ENCODE measurements at places on chromosomes 1 and 21. TPM values are rescaled to one million over a fixed set of nuclear protein-coding genes. Genes with fewer than 3 reads are reported as not detected.

Gene HSPA13
- total RNA-seq, result 16.7 TPM

Gene OR2T33
- not detected for total RNA-seq

Gene ETNK2
- total RNA-seq, result 5.2 TPM

Gene HCRTR1
- not detected for total RNA-seq

Gene LCE2B
- not detected for total RNA-seq

Gene AMY2A
- 0.09 TPM for total RNA-seq

Gene ANGPTL3
- not detected for total RNA-seq

Gene RBP7
- total RNA-seq, result not detected

Gene MRAP
- total RNA-seq, result 0.34 TPM

Gene ERRFI1
- 13.2 TPM for total RNA-seq

Gene LIX1L
- total RNA-seq, result 9.6 TPM

Gene TMEM52
- total RNA-seq, result 0.32 TPM

Gene GNAI3
- 15.3 TPM for total RNA-seq
